ENCODE measurements at places on chromosomes 3 and 15. TPM values are rescaled to one million over a fixed set of nuclear protein-coding genes. Genes with fewer than 3 reads are reported as not detected.

DNA sequence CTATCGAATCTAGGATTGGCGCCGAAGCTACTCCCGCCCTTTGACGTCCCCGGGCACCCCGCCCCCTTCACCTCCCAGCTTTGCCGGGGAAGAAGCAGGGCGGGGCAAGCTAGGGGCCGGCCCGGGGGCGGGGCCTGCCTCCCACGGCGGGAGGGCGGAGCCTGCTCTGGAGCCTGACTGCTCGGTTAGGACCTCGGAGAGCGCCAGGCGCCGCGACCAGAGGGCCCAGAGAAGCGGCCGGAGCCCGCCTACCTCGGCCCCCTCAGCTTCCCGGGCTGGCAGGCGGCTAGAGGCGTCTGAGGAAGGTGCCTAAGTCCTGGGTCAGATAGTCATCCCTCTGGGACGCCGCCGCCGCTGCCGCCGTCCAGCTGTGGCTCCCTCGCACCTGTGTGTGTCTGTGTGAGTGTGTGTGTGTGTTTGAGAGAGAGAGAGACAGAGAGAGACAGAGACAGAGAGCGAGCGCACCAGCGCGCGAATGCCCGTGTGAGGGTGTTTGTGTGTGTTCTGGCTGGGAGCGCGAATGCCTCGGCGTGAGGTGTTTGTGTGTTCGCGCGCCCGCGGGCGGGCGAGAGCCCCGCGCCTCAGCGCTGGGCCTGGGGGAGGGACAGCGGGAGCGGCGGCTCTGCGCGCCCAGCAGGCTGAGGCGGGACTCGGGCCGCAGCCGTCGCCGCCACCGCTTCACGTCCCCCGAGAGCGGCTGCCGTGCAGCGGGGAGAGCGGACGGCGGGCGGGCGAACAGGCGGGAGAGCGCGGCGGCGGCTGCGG lies at the start of gene STXBP5L:
TSS of gene STXBP5L (plus strand) at position 176 of the 765 bp plus-strand sequence. CDS start 1,374 bp downstream, outside the sequence.
- peak; percentile 89 for ATAC-seq

DNA sequence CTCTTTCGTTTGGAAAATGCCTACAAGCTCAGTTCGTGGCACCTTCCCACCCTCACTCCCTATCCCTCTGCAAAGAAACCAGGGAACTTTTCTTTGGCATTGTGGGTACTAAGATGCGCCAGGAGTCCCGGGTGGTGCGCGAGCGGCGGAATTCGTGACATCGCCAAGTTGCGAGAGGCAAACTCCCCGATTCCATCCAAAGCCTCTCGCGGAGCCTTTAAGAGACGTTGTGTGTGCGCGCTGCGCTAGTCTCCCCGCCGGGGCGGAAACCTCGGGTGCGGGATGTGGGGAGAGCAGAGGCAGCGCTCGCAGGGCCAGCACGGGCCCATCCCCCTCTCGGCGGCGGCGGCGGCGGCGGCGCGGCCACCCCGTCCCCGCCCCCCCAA lies 443 bp upstream of the NR2F2 start:
- peak; percentile 58 for ATAC-seq

GRCh38 chr15:64574301-64575017 lies 114.1 kb downstream of the ZNF609 start:
- peak; percentile 86 for ATAC-seq

The GABRB3 gene
- total RNA-seq, result 70.3 TPM

DNA sequence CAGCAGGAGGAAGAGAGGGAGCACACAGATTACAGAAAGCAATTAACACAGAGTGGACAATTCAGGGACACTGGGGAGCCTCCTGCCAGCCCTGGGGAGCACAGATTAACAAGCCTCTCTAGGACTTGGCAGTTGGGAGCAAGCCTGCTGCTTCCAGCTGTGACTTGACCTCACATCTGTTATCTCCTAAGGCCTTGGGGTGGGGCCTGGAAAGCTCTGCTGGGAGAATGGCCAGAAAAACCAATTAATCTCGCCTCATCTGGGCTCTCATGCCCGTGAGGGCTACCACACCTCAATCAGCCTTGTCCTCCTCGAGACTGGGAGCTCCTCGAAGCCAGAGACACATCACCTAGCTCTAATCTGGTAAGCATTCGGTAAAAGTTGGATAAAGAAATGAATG lies 39.1 kb downstream of the SEMA5B start:
- ATAC-seq, result no peak

DNA sequence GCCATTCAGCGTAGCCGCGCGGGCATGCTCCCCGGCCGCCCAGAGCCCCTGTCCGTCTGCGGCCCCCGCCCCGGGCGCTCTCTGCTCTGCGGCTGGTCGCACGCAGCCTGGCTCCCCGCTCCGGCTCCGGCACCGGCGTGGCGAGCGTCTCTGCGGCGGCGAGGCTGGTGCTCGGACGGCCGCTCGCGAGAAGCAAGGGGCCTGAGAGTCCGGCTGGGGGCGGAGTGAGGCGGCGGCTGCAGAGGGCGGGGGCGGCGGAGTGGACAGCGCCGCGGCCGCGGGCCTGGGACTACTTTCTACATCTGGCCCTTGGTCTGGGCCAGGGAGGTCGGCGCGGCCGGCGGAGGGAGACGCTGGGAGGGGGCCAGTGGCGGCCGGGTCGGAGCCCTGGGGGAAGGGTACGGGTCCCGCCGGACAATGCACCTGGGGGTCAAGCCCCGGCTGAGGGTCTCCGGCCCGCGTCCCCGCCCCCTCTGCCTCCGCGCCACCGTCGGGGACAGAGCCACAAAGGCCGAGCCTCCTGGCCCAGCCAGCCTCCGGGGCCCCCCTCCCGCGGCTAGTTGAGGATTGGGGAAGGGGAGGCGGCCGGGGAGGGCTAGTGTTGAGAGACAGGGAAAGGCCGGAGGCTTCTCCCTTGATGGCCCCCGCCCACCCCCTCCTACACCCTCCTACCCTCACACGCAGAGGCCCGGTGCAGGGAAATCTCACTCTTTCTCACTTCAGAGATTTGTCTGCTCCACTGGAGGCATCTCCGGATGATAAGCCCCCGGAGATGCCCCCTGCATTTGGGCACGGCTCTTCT lies at the start of gene PRTG:
TSS of gene PRTG (minus strand) at position 226 of the 802 bp plus-strand sequence. CDS start at position 5, 221 bp downstream.
- ATAC-seq, result peak; percentile 92

DNA sequence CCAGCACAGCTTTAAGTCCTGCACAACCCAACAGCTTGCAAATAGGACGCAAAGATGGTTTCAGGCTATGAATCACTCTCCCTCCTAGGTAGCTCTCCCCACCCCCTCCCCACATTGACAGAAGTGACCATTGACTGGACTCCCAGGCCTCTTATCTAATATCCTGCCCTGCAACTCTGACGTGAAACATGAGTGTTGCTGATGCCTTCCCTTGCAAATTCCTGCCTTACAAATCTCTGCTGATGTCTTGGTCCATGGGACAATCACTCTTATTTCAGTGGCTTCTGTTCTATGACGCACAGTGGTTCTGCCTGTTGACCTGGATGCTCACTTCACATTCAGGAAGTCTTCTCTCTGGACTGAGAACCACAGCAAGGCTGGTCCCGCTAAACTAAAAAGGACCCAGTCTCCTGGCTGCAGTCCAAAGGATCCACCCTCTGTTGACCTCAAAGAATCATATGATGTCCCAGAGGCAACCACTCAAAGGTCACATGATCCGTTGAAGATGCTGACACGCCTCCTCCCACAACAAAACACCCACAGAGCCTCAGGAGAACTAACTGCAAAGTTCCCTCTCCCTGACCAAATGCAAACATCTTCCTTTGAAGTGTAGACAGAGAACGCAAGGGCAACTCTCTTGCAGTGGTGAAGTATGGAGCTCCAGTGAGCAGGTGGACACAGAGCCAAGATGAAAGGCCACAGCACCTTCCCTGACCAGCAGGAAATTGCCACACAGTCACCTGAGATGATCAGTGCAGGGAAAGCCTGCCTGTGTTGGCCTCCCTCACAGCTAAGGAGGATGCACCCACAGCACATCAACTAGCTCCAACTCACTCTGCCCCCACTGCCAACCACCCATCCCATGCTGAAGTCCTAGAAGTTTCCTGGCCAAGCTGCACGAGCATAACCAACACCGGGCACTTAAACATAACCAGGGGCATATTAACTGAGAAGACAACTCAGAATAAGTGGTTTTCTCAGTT lies 112.3 kb downstream of the ADAMTS17 start:
- no peak for ATAC-seq

- ATAC-seq, result no peak
Measured at GRCh38 chr3:126582311-126582710, 23.6 kb upstream of the C3orf22 start.

The REC114 gene
- not detected for total RNA-seq

The SLC22A13 gene
- 0.16 TPM for total RNA-seq

The ZNF35 gene
- 10.3 TPM for total RNA-seq

The SH3GL3 gene
- 22.6 TPM for total RNA-seq

The NR2E3 gene
- total RNA-seq, result 0.57 TPM
